ENCODE measurements at places on chromosomes 7 and 10. TPM values are rescaled to one million over a fixed set of nuclear protein-coding genes. Genes with fewer than 3 reads are reported as not detected.

The DNAH11 gene
- total RNA-seq: 0.62 TPM

The ZPBP gene
- not detected for total RNA-seq

The HTR7 gene
- 0.85 TPM for total RNA-seq

The NPFFR1 gene
- total RNA-seq: not detected

The ANKMY2 gene
- total RNA-seq: 7.9 TPM

The OPN4 gene
- not detected for total RNA-seq

The PAPSS2 gene
- 2.7 TPM for total RNA-seq

The MMP21 gene
- total RNA-seq: not detected

The BICC1 gene
- 4.7 TPM for total RNA-seq

DNA sequence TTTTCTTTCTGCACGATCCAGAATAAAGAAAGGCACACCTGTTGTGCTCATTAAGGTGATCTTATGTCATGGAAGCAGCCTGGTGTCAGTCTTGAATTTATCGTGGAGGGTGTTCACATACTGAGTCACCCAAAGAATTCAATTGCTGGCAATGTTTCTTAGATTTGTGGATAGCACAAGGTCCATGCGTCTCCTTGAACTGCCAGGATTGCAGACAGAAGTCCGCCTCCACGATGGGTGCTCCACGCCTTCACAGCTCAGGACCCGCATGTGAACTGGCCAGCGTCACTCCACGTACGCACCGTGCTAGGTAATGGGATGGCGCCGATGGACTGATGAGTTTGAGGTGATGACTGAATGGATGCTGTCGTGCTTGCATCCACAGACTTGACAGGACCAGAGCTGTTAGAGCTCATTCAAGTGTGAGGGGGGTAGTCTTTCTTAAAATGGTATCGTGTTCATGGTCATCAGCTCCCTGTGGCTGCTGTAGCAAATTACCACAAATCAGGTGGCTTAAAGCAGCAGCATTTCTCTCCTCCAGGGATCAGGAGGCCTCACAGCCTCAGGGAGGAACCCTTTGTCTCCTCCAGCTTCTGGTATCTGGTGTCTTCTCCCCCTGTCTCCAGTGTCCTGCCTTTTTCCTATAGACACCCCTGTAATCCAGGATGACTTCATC lies 65.4 kb upstream of the DNAJB6 start:
- no peak for DNase-seq

GRCh38 chr7:141748396-141748795 lies 10.2 kb downstream of the SSBP1 start:
- DNase-seq: no peak

DNA sequence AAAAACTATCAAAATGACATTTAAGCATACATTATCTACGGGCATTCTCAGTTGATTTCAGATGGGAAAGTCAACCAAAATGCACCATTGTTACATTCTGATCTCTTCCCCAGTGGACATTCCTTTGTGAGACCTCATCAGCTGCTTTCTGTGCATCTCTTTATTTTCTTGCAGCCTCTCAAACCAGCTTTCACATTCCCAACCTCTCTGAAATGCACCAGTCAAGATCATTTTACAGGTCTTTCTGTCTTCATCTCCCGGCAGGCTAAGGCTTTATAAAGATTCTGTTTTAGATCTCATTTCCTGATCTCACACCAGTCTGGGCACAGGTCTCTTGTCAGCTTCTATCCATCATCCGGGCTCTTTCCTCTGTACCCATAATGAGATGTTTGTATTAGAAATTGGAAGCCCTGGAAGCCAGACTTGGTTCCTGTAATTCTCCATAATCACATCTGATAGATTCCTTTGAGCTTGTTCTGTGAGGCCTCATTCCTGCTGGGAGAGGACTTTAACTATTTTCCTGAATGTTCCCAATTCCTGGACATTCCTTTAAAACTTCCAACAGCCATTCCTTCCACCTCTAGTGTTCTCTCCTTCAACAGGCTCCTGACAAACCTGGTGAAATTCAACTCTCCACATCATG lies 44.3 kb upstream of the ARL4A start:
- no peak for DNase-seq

GRCh38 chr10:49300140-49300974 lies 1.4 kb downstream of the C10orf71 start:
- DNase-seq: peak; percentile 89

DNA sequence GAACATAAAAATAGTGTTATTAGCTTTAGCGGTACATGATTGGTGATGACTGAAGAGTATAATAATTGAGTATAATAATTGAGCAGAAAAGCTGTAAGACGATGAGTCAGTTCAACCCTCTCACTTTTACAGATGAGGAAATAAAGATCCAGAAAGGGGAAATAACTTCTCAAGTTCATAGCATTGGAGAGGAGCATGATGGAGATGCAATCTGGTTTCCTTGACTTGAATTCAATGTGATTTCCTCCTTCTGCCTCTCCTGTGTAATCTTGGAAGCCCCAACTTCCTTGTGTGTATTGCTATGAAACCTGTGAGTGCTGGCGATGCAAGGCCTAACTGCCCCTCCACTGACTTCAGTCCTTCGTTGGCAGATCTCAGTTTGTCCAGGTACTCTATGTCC lies 265.1 kb downstream of the LRMDA start:
- no peak for DNase-seq

GRCh38 chr7:107078517-107078966 lies 34.0 kb downstream of the PRKAR2B start:
- DNase-seq: no peak

GRCh38 chr10:71048971-71049615 lies 160.7 kb upstream of the PCBD1 start:
- DNase-seq: no peak

- no peak for DNase-seq
Observed at GRCh38 chr7:132023466-132023865, 467.0 kb upstream of the PODXL start.

DNA sequence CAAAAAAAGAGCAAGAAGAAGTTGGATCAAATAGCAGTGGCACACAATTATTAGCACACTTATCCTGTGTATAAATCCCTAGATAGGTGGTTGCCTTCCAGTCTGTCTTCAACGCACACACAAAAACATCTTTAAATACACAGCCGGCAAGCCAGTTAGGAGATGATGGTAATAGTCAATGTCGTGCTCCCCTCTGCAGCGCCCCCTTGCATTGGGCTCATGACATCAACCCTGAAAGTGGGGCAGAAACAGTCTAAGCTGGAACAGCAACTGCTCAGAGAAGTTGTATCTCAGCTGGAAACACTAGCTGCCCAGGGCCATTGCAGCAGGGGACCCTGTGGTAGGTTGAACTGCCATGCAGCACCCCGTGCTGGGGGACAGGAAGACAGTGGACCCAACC lies 179.5 kb upstream of the YAE1 start:
- no peak for DNase-seq

- no peak for DNase-seq
Observed at GRCh38 chr10:104806801-104807200, 165.7 kb downstream of the SORCS3 start.

- no peak for DNase-seq
Observed at GRCh38 chr10:49744091-49744685, 17.9 kb downstream of the OGDHL start.

DNA sequence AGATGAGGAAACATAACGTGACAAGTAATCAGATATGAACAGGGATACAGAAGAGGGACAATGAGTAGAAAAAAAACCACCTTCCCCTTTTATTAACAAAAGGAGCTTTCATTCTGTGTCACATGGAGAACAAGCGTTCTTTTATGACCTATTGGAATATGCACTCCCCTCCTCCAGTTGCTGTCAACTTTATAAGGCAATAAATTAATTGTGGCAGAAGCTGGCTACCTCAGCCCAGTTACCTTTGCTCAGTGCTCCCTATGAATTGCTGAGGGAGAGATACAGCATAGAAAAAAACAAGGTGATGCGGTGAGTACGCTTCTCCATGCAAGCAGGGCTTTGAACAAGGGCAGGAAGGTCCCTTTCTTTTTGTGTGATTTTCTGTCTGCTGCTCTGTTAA lies at the start of gene MGAM2:
Gene MGAM2 (plus strand): TSS at position 220 of the 400 bp plus-strand sequence. CDS start 5,156 bp downstream, outside the sequence.
- no peak for DNase-seq

- no peak for DNase-seq
Observed at GRCh38 chr10:103278537-103278823, 1.5 kb downstream of the INA start.

GRCh38 chr10:132762267-132762666 lies 23.7 kb downstream of the NKX6-2 start:
- DNase-seq: no peak

DNA sequence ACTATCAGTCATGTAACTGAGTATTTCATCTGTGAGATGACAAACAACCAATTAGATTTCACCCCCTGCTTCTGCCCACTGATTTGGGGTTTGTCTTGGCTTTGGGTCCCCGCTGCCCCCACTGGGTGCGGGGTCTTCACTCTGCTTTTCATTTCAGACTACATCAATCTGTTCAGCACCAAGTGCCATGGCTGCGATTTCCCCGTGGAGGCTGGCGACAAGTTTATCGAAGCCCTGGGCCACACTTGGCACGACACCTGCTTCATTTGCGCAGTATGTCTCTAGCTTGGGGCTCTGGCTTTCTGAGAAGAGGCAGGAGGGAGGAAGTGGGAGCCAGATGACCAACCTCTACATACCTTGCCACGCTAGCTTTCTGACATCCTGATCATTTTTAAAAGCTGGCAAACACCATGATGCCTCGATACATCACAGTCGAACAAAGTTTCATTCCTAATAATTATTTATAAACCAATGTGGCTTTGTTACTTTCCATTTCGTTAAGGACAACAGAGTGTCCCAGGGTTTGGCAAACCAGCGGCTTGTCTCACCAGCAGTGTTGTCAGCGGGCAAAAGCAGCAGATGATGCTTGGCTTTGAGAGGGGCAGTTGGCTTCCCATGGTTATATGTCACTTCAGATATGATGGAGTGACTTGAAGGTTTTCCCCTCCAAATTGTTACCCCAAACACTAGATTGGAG lies 30.3 kb upstream of the BMPR1A start:
- no peak for DNase-seq

- no peak for DNase-seq
Observed at GRCh38 chr7:34451923-34452322, 206.1 kb upstream of the NPSR1 start.

DNA sequence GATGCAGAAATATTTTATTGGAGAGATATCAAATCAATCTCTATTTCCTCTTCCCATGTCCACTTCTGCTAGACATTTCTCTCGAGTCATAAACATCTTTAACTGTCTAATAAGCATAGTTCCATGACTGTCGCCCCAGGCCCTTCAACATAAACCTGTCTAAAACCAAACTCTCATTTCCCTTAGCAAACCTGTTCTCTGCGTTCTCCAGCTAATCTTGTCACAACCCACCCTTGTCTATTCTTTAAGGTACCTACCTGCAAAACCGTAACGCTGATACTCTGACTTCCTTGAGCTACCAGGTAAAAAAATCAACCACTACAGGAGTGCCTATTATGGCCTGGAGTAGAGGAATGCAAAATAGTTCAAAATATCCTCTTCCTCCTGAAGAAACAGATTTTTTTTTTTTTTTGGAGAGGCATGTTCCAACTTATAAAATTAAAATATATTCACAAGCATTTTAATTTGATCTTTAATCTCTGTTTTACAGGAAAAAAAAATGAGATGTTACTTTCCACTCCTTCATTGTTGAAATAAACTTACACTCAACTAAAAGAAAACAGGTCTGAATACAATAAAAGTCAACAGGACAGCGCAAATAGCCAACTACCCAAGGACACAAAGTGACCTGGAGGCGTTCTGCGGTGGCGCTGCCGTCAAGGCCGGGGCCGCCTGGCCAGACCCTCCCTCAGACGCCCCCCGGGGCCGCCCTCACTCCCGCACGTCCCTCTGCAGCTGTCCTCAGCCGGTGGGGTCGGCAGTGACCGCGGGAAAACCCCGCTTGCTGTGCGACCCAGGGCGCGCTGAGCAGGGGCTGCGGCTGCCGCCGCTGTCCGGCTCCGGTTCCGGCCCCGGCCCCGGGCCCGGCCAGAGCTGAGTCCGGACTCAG lies 765 bp downstream of the SLC25A40 start:
- no peak for DNase-seq

GRCh38 chr7:151689196-151689971 lies 169.7 kb upstream of the RHEB start:
- peak; percentile 11 for DNase-seq

DNA sequence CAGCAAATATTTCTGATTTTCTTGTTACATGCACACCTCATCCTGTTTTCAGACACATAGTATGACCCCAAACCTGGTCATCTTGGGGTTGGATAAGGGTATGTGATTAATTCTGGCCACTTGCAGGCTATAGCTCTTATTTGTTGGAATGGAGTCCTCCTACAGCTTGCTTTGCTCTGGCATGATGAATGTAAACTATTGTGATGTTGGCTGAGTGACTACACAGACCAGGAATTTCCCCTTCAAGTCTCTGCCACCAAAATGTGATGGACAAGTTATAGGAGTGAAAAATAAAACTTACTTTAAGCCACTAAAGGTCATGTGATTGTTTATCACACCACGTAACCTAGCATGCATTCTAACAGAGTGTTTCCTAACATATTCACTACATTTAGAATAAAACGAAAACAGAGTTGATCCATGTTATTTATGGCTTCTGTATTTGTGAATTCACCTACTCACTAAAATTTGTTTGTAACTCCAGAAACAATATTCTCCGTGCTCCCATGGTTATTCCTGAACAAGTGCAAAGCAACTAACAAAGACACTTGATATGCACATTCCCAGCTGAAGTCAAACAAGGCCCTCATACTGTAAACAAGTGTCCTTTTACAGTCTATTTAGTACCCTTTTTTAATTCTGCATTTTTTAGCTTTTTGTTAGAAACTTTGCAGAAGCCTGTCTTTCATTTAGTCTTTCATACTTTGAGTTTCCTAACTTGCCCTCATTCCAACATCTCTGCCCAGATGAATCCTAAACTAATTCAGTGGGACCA lies 599.2 kb upstream of the PCDH15 start:
- DNase-seq: no peak

GRCh38 chr7:44650772-44651171 lies 44.3 kb downstream of the OGDH start:
- DNase-seq: peak; percentile 45

GRCh38 chr7:112665709-112666108 lies 124.5 kb downstream of the TMEM168 start:
- DNase-seq: no peak

GRCh38 chr7:142012825-142013511 lies 17.3 kb downstream of the MGAM start:
- no peak for DNase-seq

GRCh38 chr10:89566095-89566950 lies 30.9 kb upstream of the SLC16A12 start:
- DNase-seq: no peak

GRCh38 chr7:39583539-39583938 lies 17.3 kb downstream of the YAE1 start:
- DNase-seq: no peak

GRCh38 chr10:110446954-110447608 lies 50.6 kb upstream of the DUSP5 start:
- no peak for DNase-seq

DNA sequence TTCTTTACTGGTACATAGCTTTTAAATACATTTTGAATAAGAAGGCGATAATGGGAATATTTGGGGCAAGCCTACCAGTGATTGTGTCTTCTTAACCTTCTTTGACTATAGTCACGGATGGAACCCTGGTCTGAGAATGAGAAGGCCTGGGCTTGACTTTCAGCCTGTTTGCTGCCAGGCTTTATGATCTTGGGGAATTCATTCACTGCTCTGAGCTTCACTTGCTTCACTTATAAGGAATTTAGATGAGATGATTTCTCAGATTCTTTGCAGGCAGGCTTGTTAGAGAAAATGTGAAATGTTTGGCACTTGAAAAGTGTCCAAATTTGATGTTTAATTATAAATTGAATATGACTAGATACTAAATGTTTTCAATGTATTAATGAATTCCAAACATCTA lies 42.5 kb downstream of the NUP205 start:
- DNase-seq: no peak

GRCh38 chr10:47027784-47028260 lies 116.6 kb downstream of the PTPN20 start:
- no peak for DNase-seq

GRCh38 chr10:17113346-17113745 lies 16.3 kb downstream of the CUBN start:
- no peak for DNase-seq
